ENCODE measurements at places on chromosomes 2 and 18.

DNA sequence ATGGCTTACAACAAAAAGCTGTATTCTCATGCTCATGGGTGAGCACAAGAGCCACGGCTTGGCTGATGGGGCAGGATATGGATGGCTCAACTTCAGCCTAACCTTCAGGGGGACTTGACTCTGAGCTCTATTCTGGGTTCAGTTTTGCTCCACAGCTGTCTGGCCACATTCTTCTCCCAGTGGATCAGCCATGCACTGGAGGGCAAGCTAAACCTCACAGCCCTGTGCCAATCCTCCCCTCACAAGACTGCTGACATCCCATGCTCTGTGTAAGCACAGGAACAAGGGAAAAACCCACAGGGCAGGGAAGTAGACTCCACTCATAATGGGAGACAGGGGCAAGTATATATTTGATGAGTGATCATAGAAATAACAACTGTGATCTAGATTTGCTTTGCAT, 35.6 kb downstream of the COPS8 start:
- DNase-seq = no peak

- no peak for DNase-seq
Measured at GRCh38 chr2:177808984-177809809, 263.4 kb downstream of the PDE11A start.

DNA sequence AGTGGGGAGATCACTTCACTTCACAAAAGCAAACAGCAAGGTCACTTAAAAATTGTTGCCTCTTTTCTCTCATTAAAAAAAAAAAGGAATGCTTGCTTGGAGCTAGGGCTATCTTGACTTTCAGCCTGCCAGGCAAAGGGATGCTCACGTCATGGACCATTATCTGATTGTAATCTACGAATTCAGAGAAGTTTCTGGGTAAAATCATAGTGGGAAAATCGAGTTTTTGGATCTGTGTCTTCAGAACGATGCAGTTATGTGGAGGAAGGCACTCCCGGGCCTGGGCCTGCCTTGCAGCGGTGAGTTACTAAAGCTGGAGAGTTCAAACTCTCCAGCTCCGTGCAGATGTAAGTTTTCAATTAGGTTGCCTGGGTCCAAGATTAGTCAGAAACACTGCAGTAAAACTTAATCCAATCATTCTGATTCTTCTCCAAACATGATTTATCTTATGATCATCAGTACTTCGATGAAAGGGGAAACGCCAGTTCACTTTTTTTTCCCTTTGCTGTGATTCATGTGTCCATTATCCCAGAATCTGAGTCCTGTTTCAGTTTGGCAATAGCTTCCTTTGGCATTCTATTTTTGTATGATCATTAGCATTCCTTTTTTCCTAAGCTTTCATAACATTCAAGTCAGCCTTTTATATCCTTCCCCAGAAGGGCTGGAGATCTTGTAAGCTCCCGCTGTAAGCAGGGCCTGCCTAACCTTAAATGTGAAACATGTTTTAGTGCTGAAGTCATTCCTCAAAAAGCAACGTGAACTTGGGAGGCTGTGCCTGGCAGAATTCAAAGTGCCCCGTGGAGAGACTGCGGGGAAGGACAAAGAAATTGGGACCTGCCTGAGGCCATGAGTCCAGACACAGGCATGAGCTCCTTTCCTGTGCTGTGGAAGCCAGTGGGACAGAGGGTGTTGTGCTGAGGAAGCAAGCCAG, 119.3 kb upstream of the TWIST2 start:
- peak; percentile 7 for DNase-seq

- DNase-seq = no peak
Measured at GRCh38 chr2:208062961-208063360, 37.6 kb upstream of the PLEKHM3 start.

- DNase-seq = peak; percentile 77
Measured at GRCh38 chr2:95025406-95026319, at the start of gene MAL. TSS of gene MAL (plus strand) at chr2:95025708. CDS start at chr2:95025793, 85 bp downstream.

GRCh38 chr2:64635976-64636911, 17.5 kb downstream of the SERTAD2 start:
- no peak for DNase-seq

- no peak for DNase-seq
Measured at GRCh38 chr18:23868136-23868785, 146.3 kb upstream of the TTC39C start.

DNA sequence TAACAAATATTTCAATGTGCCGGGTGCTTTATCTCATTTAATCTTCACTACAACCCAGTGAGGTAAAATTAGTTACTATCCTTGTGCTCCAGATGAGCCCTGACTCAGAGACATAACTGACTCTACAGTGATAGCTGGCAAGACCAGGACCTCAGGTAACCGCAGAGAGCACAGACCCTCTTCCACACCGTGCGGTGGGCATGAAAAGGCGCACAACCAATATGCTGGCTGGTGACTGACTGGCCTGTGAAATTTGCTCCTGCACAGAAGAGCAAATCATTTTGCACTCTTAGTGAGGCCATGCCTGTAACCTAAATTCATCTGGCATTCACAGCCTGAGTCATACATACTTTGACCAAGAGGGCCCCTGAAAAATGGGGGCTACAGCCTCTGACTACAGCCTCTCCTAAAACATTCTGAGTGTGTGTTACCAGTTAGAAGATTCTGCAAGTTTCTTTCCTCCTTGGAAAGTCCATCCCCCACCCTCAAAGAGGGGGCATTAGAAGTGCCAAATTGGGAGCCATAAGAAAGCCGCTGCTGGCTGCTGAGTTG, 22.4 kb upstream of the MSGN1 start:
- no peak for DNase-seq

DNA sequence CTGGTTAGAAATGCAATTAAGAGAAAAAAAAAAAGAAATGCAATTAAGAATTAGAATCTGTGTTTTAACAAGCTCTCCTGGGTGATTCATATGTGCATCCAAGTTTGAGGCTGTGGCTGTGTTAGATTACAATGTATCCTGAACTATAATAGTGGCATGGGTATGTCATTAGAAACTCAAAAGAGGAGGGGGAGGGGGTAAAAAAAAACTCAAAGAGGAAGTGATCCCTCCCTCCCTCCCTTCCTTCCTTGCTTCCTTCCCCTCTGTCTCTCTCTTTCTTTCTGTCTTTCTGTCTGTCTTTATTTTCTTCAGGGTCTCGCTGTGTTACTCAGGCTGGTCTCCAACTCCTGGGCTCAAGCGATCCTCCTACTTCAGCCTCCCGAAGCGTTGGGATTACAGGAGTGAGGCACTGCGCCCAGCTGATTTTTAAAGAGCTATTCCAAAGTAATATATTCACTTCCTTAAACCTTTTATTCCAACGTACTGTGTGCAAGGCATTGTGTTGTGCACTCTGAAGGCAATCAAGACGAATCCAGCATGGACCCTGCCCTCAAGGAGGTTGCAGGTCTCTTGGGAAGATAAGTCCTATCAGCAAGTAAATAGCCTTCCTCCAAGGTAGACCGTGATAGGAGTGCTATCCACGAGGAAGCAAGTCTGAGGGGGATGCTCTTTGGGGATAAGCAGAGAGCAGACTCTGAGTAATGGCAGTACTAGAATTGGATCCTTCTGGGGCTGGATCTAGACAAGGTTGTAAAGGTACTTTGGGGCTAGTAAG, 35.9 kb upstream of the MCFD2 start:
- no peak for DNase-seq

- no peak for DNase-seq
Measured at GRCh38 chr18:72174972-72175649, 369.0 kb downstream of the CBLN2 start.

DNA sequence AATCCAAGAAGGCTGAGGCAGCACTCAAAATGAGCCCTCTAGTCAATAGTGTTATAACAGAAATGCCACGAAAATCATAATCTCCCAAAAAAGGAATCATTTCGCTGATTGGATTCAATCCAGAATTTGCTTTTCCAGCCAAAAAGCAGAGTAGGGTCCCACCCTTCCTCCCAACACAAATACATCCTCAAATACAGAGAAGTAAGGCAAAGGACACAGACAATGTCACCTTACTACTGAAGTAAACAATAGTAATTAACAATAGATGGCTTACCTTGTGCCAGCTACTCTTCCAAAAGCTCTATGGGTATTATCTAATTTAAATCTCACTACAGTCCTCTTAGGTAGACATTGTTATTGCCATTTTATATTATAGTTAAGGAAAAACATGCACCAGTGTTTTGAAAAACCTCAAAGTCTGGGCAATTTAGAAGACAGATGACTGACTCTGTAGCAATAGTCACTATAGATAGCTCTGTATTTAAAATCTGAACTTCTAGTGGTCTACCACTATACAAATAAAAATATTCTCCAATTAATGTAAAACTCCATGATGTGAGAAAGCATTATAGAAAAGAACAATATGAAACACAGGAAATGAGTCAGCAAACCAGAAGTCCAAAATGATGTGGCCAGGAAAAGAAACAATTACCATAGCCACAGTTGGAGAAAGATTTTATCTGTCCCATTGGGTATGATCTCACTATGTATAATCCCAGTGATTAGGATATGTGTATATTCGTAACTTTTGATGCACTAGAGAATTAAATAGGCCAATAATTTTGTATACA, 305.0 kb upstream of the ERBB4 start:
- no peak for DNase-seq

DNA sequence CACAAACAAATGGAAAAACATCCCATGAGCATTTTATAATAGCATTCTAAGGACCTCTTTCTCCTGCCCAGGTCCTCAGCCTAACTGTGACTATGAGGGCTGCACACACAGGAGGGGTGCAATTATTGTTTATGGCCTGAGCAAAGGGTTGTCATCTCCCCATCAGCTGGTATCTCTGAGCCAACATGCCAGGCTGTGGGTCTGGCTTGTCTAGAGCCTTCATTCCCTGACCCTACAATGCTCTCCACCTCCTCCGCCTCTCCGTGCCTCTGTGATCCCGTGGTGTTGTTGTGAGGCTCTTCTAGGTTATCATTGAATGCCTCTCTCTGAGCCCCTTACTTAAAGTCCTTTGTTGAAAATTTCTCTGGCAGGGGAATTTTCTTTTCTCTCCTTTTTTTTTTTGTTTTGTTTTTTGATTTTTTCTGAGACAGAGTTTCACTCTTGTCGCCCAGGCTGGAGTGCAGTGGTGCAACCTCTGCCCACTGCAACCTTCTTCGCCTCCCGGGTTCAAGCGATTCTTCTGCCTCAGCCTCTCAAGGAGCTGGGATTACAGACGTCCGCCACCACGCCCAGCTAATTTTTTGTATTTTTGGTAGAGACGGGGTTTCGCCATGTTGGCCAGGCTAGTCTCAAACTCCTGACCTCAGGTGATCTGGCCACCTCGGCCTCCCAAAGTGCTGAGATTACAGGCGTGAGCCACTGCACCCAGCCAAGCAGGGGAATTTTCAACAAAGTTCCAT, 126.4 kb downstream of the SMAD7 start:
- no peak for DNase-seq

GRCh38 chr2:20164734-20165478, 60.0 kb downstream of the SDC1 start:
- no peak for DNase-seq

GRCh38 chr18:1292167-1292566, 387.5 kb downstream of the ADCYAP1 start:
- DNase-seq = no peak

DNA sequence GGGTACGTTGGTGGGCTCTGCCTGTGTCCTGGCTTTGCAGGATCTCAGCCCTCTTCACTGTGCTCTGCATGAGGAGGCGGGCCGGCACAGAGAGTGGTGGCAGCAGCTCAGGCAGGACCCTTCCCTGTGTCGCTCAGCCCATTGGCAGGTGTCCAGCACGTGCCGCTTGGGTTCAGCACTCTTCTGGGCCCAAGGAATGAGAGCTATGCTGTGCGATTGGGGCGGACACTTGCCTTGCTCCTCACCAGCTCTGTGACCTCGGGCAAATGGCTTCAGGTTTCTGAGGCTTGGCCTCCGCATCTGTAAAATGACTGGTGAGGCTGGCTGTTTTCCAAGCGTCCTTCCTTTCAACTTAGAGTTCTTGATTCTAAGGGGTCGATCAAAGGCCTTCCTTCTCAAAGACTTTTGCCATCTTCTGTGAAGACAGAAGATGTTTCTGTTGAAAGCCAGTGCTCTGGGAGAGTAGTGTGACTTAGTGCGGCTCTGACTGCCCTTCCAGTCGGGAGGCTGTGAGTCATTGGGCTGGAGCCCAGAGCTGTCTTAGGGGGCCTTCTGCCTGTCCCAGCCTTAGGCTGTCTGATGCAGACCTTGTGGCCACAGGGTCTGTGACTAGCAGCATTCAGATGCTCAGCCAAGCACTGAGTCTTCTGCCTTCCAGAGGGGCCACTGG, 35.6 kb downstream of the GLI2 start:
- peak; percentile 55 for DNase-seq

GRCh38 chr18:62832282-62832681, 116.9 kb downstream of the PHLPP1 start:
- no peak for DNase-seq

GRCh38 chr2:230412371-230412711, 3.7 kb upstream of the SP100 start:
- no peak for DNase-seq

DNA sequence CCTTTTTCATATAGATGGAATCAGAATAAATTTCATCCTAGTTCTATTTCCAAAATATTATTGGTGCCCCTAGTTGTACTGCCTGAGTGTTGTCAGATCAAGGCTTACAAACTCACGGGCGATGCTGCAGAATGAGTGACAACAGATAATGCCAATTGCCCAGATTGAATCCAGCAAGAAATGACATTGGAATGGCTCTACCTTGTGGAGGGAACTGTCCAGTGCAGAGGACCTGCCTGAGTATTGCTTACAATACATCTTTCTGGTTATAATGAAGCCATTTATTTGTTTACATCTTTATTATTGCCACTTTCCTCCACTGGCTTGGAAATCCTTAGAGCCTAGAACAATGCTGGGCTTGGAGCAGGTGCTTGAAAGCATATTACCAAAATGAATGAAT, 7.8 kb upstream of the IL1R2 start:
- DNase-seq = no peak

DNA sequence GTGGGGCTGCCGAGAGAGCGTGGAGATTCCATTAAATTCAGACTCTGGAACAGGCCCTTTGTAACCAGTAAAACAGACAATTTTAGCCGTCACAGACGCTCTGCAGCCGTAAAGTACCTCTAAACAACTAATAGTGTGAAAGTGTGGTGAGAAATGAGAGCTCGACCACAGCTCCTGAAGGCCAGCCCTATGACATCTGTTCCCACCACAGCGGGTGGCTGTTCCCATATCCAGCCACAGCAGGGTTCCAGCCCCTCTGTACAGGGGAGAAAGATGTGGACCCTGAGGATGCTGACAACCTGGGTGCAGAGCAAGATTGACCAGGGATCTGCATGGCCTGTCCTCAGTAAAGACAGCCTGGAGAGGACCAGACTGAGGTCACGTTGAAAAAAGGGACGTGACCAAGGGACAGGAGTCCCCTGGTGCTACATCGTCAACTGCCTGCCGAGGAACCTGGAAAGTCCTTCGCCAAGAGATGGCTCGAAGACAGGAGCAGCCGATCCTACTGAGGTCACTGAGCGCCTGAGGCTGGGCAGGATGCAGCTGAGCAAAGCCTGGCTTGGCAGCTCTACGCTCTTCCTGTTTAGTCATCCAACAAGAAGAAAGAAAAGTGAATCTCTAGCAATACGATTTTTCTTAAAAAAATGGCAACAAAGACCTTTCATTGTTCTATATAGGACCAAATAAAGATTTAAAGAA, 831.7 kb downstream of the RNF144A start:
- DNase-seq = no peak

GRCh38 chr2:168801961-168802858, at the start of gene NOSTRIN:
TSS of gene NOSTRIN (plus strand) at chr2:168802637. CDS start at chr2:168802647, 10 bp downstream.
- peak; percentile 70 for DNase-seq
